Stimulated activated CD8-positive, alpha-beta memory T cell treated with anti-CD3 and anti-CD28 coated beads, Interleukin-12 subunit alpha, Interleukin-12 subunit beta, amount 100 ng/mL, for 4 hours (primary cell): ENCODE measurements at places on chromosomes 16 and 17.
A peak's percentile ranks its signal among the peaks of the same experiment; 100 is the strongest.

DNA sequence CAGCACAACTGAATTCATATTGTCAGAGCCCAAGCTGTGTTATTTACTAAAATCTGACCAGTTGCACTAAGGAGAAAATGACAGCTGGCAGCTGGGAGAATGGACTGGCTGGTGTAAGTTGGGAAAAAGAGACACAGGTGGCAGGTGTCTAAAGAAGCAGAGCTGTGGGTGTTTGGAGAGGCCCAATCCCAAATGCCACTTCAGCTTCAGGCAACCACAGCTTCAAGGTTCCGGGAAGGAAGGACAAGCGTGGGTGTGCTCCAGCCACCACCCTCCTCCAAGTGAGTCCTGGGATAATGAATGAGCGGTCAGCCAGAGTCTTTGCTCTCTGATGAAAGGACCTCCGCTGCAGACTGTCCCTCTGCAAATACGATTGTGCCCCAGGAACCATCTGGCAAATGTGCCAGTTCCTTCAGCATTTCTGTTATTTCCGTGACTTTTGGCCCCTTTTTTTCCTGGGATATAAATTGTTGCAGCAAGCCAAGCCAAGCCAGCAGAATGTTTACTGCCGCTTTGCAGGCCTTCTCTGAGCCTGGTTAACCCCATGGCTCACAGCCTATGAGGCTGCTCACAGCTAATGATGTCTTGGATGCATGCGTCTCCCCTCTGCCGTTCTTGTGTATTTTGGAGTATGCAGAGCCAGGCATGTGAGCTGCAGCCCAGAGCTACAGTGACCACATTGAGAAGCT is 9.5 kb upstream of the RHBDL3 start:
- DNase-seq: no peak

GRCh38 chr17:30586818-30587595 is 109.8 kb downstream of the GOSR1 start:
- DNase-seq: no peak

GRCh38 chr17:57447357-57447989 is 191.2 kb downstream of the MSI2 start:
- no peak for DNase-seq

DNA sequence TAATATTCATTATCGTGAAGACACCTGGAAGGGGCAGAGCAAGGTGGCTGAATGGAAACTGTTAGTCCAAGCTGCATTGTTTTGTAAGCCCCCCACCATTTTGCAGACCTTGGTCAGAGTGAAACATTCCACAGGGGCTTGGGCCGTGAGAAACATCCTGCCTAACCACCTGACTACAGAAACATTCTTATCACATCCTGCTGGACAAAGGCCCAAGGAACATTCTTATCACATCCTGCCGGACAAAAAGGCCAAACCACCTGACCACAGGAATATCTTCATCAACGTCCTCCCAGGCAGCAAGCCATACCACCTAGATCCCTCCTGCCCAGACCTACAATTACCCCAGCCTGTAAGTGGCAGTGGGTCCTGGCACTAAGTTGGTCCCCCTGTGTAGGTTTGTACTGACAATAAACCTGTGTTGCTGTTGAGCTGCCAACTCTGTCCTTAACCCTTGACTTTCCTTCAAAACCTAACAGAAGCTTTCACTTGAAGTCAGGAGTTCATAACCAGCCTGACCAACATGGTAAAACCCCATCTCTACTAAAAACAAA is 19.6 kb downstream of the ATF7IP2 start:
- DNase-seq: no peak

DNA sequence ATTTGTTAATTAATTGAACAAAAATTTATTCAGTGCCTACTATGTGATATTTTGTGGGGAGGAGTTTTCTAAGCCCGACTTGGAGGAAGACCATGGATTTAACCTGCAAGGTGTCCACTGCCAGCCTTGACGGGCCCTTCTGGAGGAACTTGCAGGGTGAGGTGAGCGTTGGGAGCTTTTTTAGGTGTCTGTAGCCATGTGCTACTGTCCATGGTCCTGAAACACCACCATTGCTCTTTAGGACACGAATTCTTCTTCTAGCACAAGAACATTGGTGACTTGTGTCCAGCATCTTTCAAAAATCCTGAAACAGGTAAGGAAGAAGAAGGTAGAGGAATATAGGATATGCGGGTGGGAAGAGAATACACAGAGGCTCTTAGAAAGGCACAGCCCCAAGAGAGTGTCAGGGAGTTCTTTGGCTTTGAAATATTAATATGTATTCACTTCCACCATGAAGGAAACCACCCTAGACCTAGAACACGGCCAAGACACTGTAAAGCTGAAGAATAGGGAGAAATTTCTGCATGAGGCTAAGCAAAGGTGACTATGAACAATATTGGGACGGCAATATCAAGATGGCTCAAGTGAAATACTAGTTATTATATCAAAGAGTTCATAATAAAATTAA is 27.9 kb upstream of the OR4D1 start:
- no peak for DNase-seq

DNA sequence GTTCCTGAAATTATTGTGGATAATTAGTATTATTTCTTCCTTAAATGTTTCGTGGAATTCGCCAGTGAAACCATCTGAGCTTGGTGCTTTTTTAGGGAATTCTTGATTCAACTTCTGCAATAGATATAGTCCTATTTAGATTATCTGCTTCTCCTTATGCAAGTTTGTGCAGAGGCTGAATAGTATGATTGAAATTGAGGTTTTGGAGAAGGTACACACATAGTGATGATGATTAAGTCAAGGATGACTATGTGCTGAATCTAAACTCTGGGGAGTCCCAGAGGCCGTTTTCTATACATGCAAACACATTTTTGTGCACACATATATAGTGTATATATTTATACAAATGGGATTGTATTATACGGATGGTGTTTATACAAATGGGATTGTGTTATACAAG is 5.2 kb upstream of the MYH4 start:
- DNase-seq: no peak

DNA sequence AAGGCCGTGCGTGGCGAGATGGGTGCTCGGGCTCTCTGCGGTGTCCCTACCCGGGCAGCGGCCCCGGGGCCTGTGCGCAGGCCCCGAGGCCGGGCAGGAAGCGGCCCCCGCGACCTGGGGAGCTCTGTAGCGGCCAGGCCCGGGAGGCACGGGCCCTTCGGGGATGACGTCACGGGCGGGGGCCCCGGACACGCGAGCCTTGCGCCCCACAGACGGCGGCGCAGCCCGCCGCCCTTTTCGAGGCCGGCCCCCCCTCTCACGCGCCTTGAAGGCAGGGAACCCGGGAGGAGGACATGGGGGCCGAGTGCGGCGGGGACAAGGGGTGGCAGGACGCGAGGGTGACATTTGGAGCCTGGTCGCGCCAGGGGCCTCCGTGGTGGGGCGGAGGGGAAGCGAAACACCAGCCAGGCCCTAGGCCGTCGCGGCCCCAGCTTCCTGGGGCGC is 1.1 kb downstream of the RAI1 start:
- peak; percentile 51 for DNase-seq

GRCh38 chr17:62737513-62737912 is 70.6 kb downstream of the MARCHF10 start:
- DNase-seq: no peak

DNA sequence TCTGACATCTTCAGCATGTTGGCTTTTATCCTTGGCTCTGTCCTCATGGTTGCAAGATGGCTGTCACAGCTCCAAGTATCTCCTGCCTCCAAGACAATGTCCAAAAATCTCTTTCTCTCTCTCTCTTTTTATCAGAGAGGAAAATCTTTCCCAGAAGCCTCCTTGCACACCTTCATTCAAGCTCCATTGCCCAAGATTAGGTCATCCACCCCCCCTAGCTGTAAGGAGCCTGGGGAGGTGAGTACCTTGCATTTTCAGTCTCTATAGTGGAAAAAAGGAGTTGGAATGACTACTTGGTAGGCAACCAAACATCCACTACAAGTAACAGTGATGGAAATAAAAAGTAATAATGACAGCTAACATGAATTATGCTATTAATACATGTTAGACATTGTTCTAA is 22.0 kb upstream of the NSMCE1 start:
- no peak for DNase-seq

DNA sequence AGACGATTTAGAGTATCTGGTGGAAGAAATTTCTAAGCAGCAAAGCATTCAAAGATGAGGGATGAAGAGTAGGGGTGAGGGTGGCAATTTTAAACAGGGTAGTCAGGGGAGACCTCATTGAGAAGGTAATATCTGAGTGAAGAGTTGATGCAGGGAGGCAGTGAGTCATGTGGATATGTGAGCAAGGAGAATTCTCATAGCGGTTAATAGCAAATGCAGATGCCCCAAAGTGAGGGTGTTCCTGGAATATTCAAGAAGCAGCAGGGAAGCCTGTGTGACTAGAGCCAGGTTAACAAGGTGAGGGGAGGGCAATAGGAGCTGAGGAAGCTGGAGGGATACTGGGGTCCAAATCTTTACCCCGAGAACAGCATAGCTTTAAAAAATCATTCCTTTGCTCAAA is 114.3 kb downstream of the SPACA3 start:
- no peak for DNase-seq

GRCh38 chr17:77421630-77421972 is 280.8 kb downstream of the SEC14L1 start:
- DNase-seq: no peak

DNA sequence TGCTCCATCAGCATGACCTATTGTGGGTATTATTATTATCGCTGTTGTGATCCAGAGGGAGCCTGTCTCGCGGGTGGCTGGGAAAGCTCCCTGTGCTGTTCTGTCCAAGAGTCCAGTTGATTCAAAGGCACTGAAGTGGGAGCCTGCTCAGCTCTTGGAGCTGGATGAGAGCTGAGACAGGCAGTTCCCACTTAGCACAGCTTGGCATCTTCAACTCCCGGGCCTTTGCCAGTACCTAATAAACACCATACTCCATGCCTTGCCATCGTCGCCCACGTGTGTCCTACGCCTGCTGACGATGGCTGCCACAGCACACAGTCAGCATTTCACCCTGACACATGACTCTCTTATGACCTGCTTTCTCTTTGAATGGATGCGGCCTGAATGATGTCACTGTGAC is 32.6 kb downstream of the RTN4RL1 start:
- DNase-seq: no peak

- DNase-seq: no peak
Observed at GRCh38 chr16:51166541-51166940, 15.5 kb upstream of the SALL1 start.

- no peak for DNase-seq
Observed at GRCh38 chr17:27430882-27431491, 25.3 kb upstream of the KSR1 start.

DNA sequence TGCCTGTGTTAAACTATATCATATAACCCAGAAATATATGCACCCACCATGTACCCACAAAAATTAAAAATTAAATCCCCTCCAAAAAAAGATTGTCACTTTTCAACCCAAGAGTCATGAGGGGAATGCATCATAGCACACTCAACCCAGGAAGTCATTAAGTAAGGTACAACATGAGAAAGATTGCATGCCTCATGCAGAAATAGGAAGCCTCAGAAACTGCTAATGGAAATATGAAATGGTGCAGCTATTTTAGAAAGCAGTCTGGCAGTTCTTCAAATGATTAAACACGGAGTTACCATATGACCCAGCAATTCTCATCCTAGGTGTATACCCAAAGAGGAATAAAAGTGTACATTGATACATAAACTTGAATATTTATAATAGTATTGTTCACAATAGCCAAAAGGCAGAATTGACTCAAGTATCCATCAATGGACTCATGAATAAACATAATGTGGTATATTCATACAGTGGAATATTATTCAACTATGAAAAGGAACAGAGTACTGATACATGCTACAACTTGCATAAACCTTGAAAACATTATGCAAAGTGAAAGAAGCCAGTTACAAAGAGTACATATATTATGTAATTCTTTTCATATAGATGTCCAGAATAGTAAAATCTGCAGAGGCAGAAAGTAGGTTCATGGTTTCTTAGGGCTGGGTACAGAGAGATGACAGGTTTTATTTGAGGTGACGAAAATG is 70.4 kb downstream of the TMEM100 start:
- no peak for DNase-seq

- no peak for DNase-seq
Observed at GRCh38 chr16:83939266-83939855, 13.7 kb upstream of the OSGIN1 start.

- no peak for DNase-seq
Observed at GRCh38 chr16:69494991-69495392, 70.6 kb downstream of the CYB5B start.

DNA sequence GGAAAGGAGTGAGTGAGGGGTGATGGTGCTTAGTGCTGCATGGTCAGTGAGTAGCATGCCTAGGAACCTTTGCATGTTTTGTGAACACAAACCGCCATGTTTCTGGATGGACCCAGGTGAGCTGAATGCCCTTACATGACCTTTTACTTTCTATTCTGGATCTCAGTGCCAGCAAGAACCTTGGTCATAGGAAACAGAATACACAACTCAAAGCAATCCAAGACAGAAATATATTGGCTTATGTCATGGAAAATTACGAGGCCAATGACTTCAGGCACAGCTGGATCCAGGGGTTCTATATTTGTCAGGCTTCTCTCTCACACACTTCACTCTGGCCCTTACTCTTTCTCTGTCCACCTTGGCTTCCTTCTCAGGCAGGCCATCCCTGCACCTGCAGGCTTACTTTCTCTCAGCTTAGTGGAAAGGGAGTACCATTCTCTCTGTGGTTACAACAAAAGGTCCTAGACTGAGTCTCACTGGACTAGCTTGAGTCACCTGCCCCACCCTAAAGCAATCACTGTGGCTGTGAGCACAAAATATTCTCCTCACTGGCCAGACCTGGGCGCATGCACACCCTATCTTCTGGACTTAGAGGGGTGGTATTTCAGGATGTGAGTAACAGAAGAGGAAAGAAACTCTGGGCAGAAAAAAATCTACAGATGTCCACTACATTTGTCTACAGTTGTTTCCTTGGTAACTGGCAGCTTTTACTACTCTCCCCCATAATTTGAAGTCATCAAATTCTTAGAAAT is 20.4 kb upstream of the CPNE2 start:
- DNase-seq: no peak

- no peak for DNase-seq
Observed at GRCh38 chr16:22816475-22816874, 2.5 kb downstream of the HS3ST2 start.

GRCh38 chr17:10931133-10931532 is 93.2 kb upstream of the PIRT start:
- no peak for DNase-seq

DNA sequence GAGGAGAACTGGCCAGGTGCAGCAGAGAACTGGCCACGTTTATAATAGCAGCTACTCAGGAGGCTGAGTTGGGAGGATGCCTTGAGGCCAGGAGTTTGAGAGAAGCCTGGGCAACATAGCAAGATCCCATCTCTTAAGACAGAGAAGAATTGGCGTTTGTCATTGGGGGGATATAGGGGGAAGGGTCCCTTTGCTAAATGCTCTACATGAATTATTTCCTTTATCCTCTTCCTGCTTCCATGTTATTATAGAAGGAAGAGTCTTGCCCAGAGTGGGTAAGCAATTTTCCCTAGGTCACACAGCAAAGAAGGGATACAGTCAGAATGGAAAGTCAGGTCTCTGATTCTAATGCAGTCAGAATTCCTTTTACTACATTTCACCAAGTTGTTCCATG is 68.0 kb downstream of the MYH11 start:
- DNase-seq: no peak

GRCh38 chr16:77827032-77827431 is 38.7 kb downstream of the VAT1L start:
- DNase-seq: no peak
